ENCODE measurements at places on chromosomes 3 and 15.

GRCh38 chr15:100720406-100720967 lies 118.1 kb downstream of the ASB7 start:
- DNase-seq: no peak

GRCh38 chr3:114455432-114455831 lies 161.6 kb downstream of the TIGIT start:
- no peak for DNase-seq

DNA sequence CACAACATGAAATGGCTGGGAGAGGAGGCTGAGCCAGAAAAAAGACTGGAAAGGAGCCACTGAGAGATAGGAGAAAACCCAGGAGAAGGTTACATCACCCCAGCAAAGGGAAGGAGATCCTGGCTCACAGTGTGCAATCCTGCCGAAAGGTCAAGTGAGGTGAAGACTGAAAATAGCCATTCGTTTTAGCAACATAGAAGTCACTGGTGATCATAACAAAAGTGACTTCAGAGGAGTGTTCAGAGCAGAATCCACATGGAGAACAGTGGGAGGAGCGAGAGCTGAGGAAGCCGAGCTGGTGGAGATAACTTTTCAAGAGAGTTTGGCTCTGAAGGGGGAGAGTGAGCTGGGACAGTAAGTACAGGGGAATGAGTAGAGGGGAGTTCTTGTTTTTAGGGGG lies 5.4 kb upstream of the HEG1 start:
- no peak for DNase-seq

DNA sequence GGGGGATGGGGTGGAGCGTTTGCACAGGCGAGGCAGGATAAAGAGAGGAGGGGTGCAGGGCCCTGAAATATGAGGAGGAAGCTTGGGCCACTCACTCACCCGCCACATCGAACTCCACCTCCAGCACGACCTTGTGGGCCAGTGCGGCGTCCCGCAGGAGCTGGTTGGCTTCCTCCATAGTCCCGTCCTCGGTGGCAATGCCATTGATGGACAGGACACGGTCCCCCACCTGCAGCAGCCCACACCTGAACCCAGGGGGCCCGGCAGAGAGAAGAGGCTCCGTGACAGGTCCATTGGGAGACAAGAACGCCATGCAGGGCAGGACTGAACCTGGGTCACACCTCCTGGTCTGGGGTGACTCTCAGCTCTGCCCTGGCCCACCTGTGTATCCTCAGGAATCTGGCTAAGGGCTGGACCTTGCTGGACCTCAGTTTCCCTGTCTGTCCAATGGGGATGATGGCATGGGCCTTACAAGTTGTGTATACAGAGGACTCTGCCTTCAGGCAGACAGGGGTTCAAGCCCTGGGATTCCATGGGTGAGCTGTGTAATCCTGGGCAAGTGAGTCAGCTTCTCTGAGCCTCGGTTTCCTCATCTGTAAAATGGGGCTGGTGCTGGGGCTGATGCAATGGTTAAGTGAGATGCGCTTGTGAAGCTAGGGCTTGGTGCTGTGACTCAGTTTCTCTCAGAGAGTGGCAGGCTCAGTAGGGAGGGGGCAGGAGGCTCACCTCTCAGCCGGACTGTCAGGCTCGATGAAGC lies 26.4 kb downstream of the GRIP2 start:
- DNase-seq: no peak

GRCh38 chr3:44237161-44237560 lies 4.5 kb upstream of the TOPAZ1 start:
- no peak for DNase-seq

DNA sequence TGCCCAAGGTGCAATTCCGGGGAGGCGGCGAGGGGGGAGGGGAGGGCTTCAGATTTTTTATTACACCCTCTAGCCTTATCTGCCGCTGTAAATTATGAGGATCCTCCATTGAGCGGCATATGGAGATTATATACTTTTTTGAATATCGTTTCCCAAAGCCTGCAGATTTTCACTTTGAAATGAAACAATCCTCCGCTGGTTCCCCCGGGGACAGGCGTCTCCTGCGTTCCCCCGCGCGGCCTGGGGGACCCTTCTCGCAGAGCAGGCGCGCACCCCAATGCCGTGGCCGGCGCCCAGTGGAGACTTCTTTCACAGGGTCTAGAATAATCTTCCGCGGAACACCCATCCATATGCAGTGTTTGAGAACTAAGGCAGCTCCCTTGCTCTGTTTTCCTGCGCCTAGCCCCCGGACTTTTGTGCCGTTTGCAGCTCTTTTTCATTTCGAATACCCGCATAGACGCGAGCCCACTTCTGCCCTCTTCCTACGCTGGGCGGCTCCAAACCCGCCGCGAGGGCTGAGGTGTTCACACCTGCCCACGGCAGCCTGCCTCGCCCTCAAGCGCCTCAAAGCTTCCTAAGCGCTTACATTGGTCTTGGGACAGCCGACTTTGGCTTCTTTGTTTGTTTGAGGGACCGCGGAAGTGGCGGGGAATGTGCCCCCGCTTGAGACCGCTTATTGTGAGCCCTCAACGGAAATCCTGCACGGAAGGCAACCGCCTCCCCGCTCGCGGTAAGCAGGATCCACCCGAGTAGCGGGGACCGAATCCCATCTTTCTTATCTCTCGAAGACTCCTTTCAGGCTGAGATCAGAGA lies 7.5 kb downstream of the SOX14 start:
- no peak for DNase-seq

- DNase-seq: no peak
Measured at GRCh38 chr3:124584245-124584551, 146.1 kb upstream of the UMPS start.

DNA sequence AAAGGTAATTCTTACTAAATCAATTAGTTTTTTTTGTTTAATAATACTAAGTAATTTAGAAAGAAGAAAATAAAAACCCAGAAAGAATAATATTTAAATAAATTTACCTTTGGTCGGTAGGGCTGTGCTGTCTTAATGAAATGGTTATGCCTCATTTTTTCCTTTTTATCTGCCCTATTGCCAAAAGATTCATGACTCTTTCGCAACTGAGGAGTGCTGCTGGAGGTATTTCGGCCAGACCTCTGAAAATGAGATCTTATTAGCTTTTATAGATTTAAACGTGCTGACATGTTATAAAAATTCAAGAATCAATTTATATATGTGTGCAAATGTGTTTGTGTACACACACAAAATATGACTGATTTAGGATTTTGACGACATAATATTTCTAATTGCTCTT lies 67.1 kb upstream of the USP50 start:
- DNase-seq: no peak

DNA sequence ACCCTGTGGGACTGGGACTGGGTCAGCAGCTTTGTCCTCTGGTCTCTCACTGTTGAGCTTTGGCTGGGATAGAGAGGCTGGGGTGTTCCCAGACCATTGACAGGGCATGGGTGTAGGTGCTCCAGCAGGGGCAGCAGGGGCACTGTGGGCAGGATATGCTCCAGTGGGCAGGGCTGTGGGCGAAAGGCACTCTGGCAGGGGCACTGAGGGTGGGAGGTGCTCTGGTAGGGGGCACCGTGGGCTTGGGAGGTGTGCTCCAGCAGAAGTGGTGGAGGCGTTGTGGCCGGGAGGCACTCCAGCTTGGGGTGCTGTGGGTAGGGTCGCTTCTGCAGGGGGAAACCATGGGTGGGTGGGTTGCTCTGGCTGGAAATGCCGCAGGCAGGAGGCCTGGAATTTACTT lies 62.1 kb downstream of the LRRC49 start:
- no peak for DNase-seq

- no peak for DNase-seq
Measured at GRCh38 chr15:86193716-86194380, 114.2 kb downstream of the AGBL1 start.

DNA sequence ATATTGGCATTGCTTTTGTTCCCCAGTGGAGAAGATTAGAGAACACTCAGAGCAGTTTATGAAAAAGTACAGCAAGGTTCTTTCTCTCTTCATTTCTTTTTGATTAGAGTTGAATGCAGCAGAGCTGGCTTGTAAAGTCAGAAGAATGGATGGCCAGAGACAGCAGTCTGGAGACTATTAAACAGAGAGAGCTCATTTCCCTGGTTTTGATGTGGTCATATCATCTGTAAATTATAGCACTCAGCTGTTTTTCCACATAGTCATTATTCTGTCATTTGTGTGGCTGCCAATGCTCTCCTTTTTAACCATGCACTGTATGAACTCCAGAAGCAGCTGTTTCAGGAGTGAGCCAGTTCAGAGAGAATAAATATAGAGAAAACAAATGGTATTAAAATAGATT lies 177.4 kb upstream of the CRBN start:
- DNase-seq: no peak

GRCh38 chr3:69389520-69390248 lies 3.8 kb upstream of the FRMD4B start:
- DNase-seq: no peak

- peak; percentile 70 for DNase-seq
Measured at GRCh38 chr15:65384895-65385869, 7.4 kb upstream of the IGDCC3 start.

DNA sequence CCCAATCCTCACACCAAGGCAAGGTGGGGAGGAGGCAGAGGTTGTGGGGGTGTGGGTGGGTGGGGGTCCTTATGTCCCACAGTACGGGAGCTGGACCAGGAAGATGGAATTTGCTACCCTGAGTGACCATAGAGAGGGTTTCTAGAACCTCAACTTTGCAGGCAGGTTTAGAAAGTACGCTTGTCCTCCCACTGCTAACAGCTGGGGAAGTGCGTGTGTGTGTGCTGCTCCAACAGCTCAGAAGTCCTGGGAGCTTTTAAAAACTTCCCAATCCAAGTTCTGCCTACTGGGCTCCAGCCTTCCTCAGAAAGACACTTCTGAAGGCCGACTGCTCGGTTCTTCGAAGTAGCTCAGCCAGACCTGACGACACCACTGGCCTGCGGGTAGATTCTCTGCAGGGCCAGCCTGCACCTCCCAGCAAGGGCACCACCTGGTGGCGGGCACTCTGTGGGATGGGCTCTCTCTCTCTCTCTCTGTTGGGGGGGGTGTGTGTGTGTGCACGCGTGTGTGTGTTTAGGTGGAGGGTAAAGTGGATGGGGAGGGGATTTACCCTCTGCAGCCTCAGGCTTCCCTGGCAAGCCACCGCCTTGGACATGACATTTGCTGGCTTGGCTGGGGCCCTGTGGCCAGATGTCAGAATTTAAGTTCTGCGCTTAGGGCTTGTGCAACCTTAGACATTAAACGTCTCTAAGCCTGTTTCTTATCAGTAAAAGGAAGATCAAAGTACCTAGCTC lies 15.6 kb downstream of the TMEM158 start:
- DNase-seq: peak; percentile 64

GRCh38 chr3:109257269-109257668 lies 59.0 kb downstream of the DPPA2 start:
- no peak for DNase-seq

- DNase-seq: no peak
Measured at GRCh38 chr3:18724456-18724855, 299.3 kb upstream of the SATB1 start.

GRCh38 chr3:127987309-127987995 lies 64.8 kb upstream of the SEC61A1 start:
- DNase-seq: no peak

GRCh38 chr3:9314796-9315195 lies 48.1 kb upstream of the THUMPD3 start:
- DNase-seq: no peak

GRCh38 chr3:58666683-58667082 lies at the start of gene FAM3D:
Gene FAM3D (minus strand): TSS chr3:58666774. CDS start chr3:58655563, 11,211 bp downstream.
- no peak for DNase-seq

DNA sequence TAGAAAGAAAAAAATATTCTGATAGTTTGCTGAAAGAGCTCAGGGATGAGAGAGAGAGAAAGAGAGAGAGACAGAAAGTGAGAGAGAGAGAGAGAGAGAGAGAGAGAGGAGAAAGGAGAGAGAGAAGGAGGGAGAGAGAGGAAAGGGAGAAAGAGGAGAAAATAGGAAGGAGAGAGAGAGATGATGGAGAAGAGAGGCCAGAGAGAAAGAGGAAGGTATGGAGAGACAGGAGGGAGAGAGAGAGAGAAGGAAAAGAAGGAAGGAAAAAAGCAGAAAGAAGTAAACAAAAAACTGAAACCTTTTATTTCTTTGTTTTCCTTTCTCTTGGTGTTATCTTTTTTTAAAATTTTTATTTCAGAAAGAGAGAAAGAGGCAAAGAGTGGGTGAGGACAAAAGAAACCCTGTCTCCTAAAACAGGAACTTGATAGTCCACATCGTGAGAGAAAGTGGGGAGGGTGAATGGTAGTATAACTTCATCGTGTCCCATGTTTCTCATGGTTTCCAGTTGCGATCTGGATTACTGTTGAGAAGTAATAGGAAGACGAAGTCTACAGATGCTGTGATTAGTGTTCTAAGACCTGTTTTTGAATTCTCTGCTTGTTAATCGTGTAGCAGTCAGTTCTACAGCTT lies 279.7 kb downstream of the LPP start:
- DNase-seq: no peak

- DNase-seq: no peak
Measured at GRCh38 chr15:57167821-57168395, 208.4 kb upstream of the CGNL1 start.

GRCh38 chr3:44309500-44309899 lies 29.1 kb upstream of the TCAIM start:
- no peak for DNase-seq

GRCh38 chr15:58399739-58400138 lies 32.1 kb upstream of the LIPC start:
- no peak for DNase-seq

DNA sequence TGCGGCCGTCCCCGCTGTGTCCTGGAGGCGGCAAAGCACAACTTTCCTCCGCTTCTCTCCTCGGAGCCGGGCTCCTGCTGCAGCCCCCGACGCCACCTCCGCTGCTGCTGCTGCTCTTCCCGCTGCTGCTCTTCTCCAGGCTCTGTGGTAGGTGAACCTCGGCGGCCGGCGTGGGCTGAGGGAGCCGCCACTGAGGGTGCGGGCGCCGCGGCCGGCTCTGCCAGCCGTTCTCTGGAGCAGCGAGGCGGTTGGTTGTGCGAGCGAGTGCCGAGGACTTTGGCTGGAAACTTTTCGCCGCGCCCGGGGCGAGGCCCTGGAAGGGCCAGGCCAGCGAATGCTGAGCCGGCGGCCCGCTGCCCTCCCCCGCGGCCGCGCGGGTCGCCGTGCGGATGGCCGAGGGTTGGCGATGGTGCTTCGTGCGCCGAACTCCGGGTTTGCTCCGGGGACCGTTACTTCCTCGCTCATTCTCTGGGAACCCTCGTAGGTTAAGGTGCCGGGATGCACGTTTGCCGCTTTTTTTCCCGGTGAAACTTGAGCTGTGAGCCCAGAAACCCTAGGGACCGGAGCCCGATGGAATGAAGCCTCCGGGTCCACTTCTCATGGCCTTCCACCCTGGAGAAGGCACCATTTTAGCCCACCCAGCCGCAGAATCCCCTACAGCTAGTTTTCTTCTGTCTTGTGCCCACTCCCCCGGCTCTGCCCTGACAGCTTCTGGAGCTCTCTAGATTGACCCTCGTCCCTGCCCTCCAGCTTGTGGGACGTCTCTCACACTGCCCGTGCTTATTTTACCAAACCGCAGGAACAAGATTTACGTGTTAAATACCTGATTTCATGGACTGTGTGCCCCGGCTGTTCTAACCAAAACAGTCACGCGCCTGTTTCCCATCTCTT lies 660 bp downstream of the NECTIN3 start:
- DNase-seq: no peak

GRCh38 chr3:122169911-122170310 lies 13.6 kb upstream of the CASR start:
- DNase-seq: no peak

Measured in stimulated activated CD8-positive, alpha-beta memory T cell treated with anti-CD3 and anti-CD28 coated beads, Interleukin-2, amount 100 ng/mL, for 48 hours (primary cell).